ENCODE measurements at places on chromosomes 4 and X.
A peak's percentile ranks its signal among the peaks of the same experiment; 100 is the strongest.

- DNase-seq: peak; percentile 46
Measured at GRCh38 chr4:80206521-80207171, 9.3 kb downstream of the PRDM8 start.

GRCh38 chr4:144374065-144374464 is 233.5 kb upstream of the GYPA start:
- no peak for DNase-seq

- no peak for DNase-seq
Measured at GRCh38 chr4:73836373-73837279, at the start of gene CXCL6. TSS of gene CXCL6 (plus strand) at chr4:73836678. CDS start at chr4:73836751, 73 bp downstream.

DNA sequence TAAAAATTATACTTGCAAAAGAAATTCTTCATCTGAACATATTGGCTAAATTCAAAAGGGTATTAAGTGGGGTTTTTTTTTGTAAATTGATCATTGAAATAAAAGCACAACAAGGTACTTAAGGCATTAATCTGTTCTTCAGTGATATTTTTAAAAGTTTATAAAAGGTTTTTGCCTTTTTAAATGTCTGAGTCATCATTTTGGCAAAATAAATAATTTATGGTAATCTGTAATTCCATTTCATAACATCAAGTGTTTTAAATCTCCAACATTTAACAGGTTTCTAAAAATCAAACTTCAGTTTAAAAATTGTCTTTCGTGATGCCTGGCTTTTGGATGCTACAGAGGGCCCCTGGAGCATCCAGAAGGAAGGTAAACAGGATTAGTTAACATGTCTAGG is 27.4 kb downstream of the NLRP2B start:
- DNase-seq: no peak

GRCh38 chr4:130043732-130044160 is 947.8 kb downstream of the C4orf33 start:
- DNase-seq: no peak

- peak; percentile 59 for DNase-seq
Measured at GRCh38 chrX:139020801-139021200, 309.3 kb upstream of the FGF13 start.

DNA sequence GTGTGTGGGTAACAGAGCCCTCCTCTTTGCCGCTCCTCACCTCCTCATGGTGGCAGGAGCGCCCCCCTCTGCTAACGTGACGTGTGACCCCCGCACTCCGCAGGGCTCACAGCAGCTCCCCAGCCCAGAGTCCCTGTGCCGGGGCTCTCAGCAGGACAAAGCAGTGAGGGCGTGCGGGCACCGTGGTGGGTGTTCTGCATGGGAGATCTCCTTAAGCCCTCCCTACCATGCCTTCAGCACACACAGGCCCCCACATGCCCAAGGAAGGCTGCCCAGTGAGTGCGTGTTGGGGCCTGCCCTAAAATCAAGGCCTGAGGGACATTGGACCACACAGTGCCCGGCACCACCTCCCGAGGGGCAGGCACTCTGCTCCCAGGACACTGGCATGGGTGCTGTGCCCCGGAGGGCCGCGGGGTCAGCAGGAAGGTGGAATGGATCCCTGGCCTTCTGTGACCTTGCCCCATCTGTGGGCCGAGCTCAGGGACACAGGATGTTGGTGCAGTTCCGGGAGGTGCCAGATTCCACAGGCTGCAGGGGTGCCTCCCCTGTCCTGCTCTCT is 10.1 kb downstream of the PSAPL1 start:
- no peak for DNase-seq

DNA sequence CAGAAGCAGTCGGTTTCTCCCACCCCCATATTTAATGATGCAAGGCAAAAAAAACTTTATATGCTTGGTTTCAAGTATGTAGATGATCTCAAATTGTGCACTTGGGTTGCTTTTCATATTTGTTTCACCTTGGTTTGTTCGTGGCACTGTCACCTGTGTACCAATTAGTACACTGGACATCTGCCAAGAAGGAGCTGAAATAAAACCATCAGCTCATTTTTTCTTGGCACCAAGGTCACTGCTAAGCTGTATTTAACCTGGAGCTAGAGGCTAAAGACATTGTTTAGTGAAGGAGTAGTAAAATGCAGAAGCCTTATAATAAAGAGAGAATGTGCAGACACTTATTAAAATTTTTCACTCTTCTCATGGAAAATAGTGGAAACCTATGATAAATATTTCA is 430.8 kb downstream of the ARHGAP24 start:
- no peak for DNase-seq

- no peak for DNase-seq
Measured at GRCh38 chr4:138659037-138659811, 356.4 kb upstream of the NOCT start.

DNA sequence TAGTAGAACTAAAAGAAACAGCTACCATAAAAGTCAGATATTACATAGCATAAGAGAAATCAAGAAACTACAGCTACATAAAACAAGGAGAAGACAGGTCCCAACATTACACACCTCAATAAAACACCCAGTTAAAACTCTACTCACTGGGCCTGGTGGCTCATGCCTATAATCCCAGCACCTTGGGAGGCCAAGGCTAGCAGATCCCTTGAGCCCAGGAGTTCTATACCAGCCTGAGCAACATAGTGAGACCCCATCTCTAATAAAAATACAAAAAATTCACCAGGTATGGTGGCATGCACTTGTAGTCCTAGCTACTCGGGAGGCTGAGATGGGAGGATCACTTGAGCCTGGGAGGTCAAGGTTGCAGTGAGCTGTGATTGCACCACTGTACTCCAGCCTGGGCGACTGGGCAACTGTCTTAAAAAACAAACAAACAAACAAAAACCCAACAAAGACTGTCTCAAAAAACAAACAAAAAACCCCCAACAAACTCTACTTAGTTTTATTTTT is 15.2 kb upstream of the TXLNG start:
- DNase-seq: no peak

- no peak for DNase-seq
Measured at GRCh38 chrX:77447653-77448569, 722 bp downstream of the FGF16 start.

- DNase-seq: peak; percentile 56
Measured at GRCh38 chrX:40402831-40403533, 177.8 kb upstream of the ATP6AP2 start.

DNA sequence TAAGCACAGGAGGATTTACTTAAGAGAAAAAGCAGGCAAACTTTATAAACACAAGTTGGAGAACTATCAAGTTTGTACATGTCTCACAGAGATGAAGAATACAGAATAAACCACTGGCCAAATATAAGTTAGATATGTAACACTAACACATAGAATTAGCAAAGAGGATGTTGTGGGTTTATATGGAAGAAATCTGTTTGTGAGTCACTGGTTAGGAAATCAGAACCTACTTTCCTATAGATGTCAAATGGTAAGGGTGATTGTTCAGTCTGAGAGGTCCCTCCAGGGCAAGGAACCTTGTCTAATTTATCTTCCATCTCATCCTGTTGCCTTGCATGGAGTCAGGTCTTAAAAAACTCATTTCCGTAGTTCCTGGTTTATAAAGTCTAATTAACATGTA is 14.8 kb upstream of the ART3 start:
- DNase-seq: peak; percentile 90

GRCh38 chr4:150782311-150782710 is 200.4 kb downstream of the MAB21L2 start:
- DNase-seq: no peak

- DNase-seq: no peak
Measured at GRCh38 chr4:98661371-98662054, 3.1 kb upstream of the TSPAN5 start.

GRCh38 chrX:27715610-27716009 is 92.2 kb upstream of the MAGEB10 start:
- no peak for DNase-seq

DNA sequence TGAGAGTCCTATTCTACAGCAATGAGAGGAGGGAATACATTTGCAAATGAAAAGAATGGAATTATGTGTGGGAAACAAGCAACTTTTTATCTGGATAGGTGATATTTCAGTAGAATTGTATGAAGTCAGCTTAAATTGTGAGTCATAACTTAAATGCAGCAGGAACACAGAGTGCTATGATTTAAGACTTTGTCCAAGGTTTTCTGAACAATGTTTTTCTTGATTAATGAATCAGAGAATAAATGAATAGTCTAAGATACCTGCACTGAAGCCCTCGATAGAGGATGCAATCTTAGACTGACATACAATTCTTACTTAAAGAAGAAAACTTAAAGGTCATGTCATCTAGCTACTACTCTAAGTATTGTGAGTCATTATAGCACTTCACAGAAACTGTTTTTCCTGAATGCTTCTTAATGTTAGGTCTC is 8.0 kb downstream of the ARHGEF38 start:
- no peak for DNase-seq

DNA sequence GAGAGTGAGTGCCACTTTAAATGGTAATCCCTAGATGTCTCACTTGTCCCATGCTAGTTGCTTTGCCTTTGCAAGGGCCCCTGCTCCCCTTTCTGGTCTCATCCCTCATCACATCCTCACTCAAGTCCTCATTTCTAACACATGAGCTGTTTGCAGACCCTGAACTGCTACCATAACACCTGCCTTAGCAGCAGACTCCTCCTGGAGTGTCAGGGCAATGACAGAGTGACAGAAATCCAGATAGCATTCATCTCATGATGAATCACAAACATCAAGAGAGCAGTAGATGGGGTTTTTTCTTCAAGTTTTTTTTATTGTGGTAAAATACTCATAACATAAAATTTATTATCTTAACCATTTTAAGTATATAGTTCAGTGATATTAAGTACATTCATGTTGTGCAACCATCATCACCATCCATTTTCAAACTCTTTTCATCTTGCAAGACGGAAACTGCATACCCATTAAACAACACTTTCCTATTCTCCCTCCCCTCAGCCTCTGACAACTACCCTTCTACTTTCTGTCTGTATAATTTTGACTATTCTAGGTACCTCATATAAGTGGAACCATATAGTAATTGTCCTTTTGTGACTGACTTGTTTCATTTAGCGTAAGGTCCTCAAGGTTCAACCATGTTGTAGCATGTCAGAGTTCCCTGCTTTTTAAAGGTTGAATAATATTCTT is 133.2 kb upstream of the RPS6KA3 start:
- no peak for DNase-seq

DNA sequence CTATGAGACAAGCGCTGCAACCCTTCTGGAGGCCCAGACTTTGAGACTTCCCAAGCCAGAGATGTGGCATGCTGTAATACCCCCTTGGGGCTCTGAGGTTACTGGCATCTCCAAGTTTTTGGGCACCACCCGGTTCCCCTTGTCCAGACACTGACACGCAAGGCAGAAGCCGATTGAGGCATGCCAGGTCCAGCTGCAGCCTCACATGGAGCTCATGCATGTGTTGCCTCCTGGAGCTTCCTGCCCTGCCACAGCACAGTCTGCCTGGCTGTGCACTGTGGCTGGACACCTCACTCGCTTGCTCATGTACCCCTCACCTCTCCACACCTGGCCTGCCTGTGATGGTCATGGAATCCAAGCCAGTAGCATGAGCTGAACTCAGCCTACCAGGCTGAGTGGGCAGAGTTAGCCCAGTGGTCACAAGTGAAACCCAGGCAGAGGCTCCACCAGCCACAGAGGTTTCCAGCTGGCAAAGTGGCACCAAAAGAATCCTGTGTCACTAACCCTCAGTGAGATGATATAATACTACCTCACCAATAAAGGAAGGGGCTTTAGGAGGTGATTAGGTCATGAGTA is 789.2 kb upstream of the INTU start:
- DNase-seq: no peak

DNA sequence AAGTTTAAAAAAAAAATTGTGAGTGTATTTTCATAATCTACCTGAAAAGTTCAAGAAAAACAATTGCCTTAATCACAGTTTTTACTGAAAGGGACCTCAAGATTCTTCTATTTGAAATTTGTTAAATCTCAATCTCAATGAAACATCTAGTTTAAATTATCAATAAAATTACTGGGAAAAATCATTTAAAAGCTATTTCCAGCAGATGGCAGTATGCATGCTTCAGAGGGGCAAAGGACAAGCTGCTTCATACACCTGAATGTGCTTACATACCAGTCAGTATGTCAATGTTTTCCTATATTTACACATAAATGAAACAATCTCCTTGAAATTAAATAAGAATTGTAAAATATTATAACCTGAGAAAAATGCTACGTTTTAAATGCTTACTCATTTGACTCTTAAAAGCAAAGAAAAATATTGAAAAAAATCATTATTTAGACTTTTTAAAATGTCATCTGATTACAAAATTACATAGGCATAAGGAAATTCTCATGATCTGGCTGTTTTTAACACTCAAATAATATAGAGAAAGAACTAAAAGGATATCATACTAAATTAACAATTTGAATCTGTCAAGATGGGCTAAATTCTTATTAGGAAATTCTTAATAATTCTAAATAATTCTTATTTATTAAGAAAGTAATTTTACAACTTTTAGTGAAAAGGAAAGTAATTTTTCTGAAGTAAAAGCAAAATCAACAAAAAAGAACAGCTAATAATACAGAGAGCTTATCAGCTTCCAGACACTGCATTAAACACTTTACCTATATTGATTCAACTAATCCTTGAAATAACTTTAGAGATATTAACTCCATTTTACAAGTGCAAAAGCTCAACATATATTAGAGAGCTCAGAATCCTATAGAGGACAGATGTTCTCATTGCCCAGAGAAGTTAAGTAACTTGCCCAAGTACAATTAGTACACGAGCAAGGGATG is 242.1 kb downstream of the ADAMTS3 start:
- peak; percentile 31 for DNase-seq

GRCh38 chr4:147361726-147362125 is 119.2 kb upstream of the EDNRA start:
- no peak for DNase-seq
